NK-92 treated with Interleukin-12 subunit alpha and Interleukin-12 subunit beta, amount 100 ng/mL, for 24 hours (cell line): ENCODE measurements at places on chromosomes 2 and 18.

DNA sequence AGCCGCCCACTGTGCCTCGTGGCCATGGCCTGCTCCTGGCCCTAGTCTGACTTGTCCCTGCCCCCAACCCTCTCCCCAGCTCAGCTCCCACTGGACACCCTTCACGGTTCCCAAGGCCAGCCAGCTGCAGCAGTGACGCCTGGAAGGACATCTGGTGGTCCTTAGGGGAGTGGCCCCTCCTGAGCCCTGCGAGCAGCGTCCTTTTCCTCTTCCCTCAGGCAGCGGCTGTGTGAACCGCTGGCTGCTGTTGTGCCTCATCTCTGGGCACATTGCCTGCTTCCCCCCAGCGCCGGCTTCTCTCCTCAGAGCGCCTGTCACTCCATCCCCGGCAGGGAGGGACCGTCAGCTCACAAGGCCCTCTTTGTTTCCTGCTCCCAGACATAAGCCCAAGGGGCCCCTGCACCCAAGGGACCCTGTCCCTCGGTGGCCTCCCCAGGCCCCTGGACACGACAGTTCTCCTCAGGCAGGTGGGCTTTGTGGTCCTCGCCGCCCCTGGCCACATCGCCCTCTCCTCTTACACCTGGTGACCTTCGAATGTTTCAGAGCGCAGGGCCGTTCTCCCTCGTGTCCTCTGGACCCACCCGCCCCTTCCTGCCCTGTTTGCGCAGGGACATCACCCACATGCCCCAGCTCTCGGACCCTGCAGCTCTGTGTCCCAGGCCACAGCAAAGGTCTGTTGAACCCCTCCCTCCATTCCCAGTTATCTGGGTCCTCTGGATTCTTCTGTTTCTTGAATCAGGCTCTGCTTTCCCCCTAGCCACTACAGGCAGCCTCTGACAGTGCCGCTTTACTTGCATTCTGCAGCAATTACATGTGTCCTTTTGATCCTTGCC lies 35.8 kb downstream of the ANO7 start:
- DNase-seq, result no peak

DNA sequence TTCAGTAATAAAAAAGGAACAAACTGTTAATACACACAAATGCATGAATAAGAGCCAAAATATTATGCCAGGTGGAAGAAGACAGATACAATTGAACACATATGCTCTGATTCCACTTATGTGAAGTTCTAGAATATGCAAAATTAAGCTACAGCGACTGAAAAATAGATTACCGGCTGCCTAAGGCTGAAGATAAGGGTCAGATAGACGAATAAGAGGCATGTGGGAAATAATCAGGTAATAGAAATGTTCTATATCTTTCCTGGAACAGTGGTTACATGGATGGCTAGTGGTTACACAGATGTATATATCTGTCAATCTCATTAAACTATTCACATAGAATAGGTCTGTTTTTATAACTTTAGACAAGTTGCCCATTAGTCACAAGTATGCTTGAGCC lies 51.9 kb upstream of the REG3G start:
- DNase-seq, result no peak

- DNase-seq, result no peak
Measured at GRCh38 chr2:136327162-136327852, 209.4 kb upstream of the CXCR4 start.

- no peak for DNase-seq
Measured at GRCh38 chr2:52475590-52475989, 1292.0 kb upstream of the CHAC2 start.

DNA sequence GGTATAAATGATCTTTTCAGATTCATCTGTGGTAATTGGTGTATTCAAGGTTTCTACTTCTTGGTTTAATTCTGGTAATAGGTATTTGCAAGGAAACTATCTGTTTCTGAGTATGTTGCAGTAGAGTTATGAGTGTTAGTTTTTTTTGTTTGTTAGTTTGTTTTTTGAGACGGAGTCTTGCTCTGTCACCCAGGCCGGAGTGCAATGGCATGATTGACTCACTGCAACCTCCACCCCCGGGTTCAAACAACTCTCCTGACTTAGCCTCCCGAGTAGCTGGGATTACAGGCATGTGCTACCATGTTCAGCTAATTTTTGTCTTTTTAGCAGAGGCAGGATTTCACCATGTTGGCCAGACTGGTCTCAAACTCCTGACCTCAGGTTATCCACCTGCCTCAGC lies 60.9 kb upstream of the IL1R2 start:
- no peak for DNase-seq

GRCh38 chr2:47002480-47003381 lies 87.1 kb upstream of the MCFD2 start:
- DNase-seq, result no peak

- DNase-seq, result no peak
Measured at GRCh38 chr18:78926243-78926615, 53.4 kb upstream of the SALL3 start.

DNA sequence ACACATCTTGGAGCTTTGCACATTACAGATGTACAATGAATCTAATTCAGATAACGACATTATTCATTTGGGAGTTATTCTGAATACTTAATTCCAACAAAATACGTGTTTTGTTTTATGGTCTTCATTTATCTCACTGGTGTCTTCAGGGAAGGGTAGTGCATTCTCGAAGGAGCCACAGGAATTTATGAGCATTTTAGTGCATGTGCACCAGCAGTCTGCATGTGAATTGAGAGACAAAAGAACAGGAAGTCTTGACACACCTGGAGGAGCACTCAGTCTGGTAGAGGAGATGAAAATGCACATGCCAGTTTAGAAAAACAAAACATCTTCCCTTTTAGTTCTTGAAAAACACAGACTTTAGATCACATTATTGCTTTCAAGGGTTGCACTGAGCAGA lies 228.7 kb downstream of the LRATD1 start:
- DNase-seq, result no peak

- no peak for DNase-seq
Measured at GRCh38 chr18:13500869-13501542, 225.4 kb downstream of the FAM210A start.

DNA sequence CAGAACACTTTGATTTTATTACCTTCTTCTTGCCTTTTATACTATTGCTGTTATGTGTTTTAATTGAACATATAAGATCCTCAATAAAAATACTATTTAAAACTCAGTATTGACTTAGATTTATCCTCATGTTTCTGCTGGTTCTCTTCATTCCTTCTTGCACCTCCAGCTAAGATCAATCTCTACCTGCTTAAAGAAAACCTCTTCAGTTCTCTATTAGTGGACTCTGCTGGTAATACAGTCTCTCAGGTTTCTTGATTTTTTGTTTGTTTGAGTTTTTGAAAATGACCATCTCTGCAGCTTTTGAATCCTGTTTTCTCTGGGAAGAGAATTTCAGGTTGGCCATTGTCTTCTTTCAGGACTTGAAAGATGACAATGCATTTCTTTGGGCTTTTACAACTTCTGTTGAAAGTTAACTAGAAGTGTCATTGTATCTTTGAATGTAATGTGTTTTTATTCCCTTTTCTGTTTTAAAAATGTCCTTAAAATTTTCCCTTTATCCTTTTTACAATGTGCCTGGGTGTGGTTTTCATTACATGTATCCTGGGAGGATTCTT lies 29.8 kb upstream of the TMEM131 start:
- DNase-seq, result no peak

GRCh38 chr2:195659982-195660890 lies 3.2 kb downstream of the SLC39A10 start:
- peak; percentile 40 for DNase-seq

GRCh38 chr2:128559533-128560515 lies 241.2 kb upstream of the HS6ST1 start:
- DNase-seq, result no peak

DNA sequence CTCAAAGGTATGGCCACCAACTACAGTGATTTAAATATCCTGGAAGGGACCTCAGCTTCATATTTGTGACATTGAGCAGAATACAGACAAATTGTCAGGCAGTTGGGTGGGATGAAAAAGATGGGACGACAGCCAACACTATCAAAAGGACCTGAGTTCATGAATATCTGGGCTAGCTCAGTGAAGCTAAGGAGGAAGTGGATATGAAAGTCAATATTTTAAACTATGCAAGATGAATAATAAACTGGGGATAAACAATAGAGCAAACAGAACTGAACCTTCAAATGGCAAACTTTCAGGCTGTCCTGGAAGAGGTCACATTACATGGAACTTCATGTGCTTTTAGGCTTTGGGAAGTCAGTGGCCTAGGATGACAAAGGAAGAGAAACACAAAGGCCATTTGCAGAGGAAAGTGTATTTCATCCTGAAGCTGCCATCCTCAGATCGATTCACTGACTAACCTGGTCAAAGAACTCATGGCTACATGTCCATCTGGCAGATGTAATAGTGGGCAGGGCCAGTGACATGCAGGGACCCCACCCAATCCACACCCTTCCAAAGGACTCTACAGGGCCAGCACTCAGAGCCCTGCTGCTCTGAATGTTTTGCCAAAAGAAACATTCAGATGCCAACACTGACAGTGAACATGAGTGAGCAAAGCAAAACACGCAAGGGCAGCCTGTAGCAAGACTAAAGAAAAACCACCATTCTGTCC lies 175.7 kb downstream of the ETAA1 start:
- no peak for DNase-seq

GRCh38 chr2:40343902-40344301 lies 108.0 kb downstream of the SLC8A1 start:
- DNase-seq, result no peak

DNA sequence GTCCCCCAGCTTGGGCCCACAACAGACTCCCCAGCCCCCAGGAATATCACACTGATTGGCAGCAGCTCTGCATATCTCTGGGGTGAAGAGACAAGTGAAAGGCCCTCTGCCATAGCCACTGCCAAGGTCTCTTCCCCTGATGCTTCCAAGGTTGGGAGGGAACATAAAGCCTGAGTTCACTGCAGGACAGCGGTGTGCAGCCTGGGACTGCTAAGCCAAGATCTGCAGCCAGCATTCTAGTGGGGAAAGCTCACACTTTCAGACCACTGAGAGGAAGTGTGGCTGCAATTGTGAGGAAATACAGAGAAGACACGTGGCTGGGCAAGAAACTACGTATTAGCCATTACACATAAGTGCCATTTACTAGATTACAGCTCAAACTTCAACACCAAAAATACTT lies 100.7 kb downstream of the MAIP1 start:
- no peak for DNase-seq

GRCh38 chr2:168090366-168091135 lies 156.8 kb downstream of the STK39 start:
- DNase-seq, result no peak

- DNase-seq, result no peak
Measured at GRCh38 chr2:208252716-208253492, 2.0 kb downstream of the IDH1 start.

DNA sequence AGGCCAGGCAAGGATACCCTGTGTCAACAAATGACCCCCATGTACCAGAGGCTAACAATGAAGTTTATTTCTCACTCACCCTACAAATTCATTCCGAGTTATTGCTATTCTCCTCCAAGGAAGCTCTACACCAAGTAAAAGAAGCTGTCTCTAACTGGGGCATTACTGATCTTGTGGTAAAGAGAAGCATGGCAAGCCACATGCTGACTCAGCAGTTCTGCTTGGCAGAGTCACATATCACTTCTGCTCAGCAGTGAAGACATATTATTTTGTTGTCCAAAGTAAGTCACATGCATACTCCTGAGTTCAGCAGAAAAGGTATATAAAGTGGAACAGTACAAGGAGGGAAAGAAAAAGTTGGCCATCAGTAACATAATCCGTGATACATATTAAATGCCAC lies 315.8 kb downstream of the GULP1 start:
- DNase-seq, result no peak

- DNase-seq, result no peak
Measured at GRCh38 chr2:233976690-233977294, 59.6 kb downstream of the TRPM8 start.

DNA sequence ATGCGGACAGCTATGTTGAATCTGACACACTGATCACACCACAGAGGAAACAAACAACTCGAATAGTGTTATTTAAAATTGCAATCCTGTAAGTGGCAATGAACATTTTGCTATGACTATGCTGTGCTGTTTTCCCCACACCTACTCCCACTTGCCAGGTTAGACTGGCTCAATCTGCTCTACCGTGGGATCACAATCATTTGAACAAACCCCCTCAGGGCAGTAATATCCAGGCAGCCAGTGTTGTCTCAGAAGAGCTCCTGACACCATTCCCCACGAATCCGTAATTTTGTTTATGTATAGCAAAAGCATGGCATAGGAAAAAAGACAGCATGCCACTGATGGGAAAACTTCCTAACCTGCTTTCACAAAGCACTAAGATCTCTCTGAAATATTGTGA lies 284.3 kb downstream of the ERBB4 start:
- no peak for DNase-seq

GRCh38 chr2:15940661-15941480 lies 521 bp downstream of the MYCN start:
- DNase-seq, result no peak

- no peak for DNase-seq
Measured at GRCh38 chr2:146762786-146763185, 1082.0 kb upstream of the ACVR2A start.

DNA sequence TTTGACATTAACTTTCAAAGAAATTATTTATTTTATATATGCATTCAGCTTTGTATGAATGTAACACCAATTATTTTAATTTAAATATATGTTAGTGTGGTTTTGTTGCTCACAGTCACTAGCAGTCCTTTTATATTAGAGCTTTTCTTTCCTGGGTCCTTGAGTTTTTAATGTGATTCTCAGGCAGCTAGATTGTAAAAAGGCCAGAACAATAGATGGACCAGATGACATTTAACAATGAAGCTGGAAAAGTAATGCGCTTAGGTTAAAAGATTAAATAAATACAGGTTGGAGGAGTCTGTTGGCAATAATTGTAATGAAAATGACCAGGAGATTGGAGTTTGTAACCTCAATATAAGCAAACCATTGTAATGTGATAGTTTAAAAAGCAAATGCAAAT lies 171.1 kb downstream of the FTCDNL1 start:
- no peak for DNase-seq

DNA sequence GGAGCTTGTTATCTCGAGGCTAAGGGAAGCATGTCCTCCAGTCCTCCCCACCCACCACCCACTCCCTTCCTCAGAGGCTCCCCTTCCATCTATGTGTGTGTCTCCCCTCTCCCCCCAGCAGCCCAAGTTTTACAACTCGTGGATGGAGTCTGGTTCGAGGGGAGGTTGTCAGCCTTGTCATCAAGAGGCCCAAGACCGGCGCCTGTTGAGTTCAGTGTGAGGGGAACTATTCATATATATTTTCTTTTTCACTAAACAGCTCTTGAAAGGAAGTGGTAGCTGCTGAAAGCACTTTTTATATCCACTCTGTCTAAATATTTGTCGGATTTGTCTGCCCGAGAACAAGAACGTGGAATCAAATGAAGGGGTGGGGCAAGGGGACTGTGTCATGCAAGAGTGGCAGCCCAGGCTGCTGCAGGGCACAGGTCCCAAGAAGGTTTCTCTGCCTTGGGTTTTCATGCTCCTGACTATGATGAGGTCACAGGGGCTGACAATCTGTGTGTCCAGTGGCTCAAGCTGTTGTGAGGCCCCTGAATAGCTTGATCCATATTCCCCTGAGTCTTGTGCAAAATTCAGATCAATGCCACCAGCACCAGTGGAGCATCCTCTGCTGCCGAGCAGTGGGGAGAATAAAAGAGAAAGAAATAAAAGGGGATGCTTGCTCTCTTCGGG lies 35.0 kb downstream of the NRP2 start:
- no peak for DNase-seq

- DNase-seq, result no peak
Measured at GRCh38 chr2:60548311-60548710, 5.1 kb downstream of the BCL11A start.
